ENCODE measurements at places on chromosomes 7 and 10.

GRCh38 chr10:88491314-88491713 is 91.8 kb downstream of the RNLS start:
- no peak for DNase-seq

GRCh38 chr10:12792889-12793556 is 208.5 kb downstream of the CCDC3 start:
- DNase-seq = no peak

DNA sequence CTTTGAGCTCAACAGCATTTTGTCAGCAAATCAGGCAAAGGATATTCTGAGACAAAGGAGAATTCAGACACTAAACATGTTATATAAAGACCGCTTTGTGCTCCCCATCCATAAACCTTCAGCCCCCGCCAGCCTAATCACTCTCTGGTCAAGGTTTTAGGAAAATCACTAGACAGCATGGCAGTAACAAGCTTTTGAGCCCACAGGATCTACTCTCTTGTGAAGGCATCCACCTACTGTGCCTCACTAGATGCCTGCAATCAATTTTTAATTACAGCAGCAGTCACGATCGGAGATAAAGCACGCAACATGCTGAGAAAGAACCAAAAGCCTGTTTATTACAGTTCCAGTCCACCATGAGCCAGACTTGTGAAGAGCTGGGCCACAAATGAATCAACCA is 19.1 kb downstream of the PDE1C start:
- no peak for DNase-seq

DNA sequence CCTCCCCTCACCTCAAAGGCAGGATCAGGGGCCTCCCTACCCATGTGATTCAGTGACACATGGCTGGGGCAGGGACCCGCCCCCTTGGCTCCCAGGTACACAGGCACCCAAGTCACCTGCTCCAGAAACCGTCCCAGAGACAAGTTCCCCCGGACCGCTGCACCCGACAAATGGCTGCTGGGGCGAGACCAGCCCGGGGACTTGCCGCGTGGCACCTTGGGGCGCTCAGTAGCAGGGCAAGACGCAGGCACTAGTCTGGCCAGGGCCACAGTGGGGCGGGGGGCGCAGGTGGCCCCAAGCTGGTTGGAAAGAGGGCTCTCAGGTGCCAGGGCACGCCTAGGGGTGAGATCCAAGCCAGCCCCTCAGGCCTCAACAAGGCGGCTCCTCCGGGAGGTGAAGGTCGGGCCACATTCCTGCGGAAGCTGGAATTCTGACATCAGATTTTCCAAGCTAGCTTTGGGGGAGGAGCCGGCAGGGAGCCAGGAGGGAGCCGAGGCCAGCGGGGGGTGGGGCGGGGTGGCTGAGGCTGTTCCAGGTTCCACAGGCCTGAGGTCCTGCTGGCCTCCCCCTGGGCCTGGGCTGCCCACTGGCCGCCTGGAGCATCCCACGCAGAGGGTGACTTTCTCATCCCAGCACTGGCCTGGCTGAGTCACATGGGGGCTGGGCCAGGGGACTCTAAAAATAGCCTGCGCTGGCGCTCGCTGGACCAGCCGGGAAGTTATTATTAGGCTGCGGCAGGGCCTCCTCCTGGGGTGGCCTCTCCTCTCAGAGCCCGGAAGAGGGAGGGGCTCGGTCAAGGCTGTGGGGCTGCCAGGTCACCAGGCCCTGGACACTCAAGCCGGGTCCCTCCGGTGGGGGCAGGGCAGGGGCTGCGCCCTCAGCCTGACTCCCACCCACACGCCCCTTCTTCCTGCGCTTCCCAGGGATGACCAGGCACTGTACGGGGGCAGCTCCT is 20.5 kb upstream of the INPP5A start:
- peak; percentile 98 for DNase-seq

GRCh38 chr7:108824840-108825580 is 255.3 kb downstream of the DNAJB9 start:
- peak; percentile 88 for DNase-seq

GRCh38 chr7:50342616-50343114 is 38.1 kb downstream of the IKZF1 start:
- DNase-seq = no peak

DNA sequence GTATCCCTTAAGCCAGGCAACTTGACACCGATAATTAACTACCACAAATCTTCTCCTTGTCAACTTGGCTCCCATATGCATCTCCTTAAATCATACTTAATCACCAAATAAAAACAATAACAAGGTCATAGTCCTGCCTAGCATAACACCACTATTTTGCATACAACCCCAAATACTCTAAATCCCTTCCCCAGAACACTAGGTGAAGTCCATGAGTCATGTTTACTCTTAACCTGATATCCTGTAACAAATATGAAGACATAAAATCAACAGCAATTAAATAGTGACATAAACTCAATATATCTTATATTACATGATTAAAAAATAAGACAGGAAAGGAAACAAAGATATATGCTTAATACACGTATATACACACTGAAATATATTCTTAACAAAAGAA is 362.0 kb downstream of the ETV1 start:
- no peak for DNase-seq

DNA sequence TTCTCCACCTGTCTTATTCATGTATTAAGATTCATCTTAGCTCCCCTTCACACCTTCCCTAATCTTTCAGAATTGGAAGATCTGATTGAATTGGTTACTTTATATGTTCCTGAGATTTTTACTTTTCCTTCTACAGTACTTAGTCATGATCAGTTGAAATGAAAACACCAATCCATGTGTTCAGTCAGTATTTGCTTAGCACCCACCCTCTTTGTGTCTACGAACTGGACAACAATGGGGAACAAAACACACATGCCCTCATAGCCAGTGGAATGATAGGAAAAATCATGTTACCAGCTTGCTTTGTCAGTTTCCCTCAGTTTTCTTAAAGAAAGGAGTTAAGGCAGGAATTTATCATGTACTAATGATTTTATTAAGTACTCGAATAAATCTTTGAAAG is 2.0 kb downstream of the MASTL start:
- peak; percentile 5 for DNase-seq

DNA sequence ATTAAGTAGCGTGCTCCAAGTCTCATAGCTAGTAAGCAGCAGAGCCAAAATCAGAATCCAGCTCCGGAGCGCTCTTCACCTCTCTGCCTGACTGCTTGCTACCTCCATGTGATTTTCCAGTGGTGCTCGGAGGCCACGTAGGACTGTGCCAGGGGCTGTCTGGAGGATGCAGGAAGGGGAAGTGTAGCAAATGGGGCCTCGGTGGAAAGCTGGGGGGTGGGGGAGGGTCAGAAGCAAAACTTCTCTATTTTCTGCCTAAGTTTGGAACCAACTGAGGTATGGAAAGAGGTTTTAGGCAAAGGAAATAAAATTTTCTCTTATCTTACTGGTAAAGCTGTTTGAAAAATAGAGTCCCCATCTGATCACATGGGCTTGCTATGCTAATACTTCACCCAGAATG is 108.7 kb downstream of the TBXAS1 start:
- DNase-seq = no peak

- no peak for DNase-seq
Observed at GRCh38 chr10:94000638-94001415, 7.1 kb downstream of the PLCE1 start.

- peak; percentile 50 for DNase-seq
Observed at GRCh38 chr10:98316661-98317060, 48.7 kb upstream of the LOXL4 start.

DNA sequence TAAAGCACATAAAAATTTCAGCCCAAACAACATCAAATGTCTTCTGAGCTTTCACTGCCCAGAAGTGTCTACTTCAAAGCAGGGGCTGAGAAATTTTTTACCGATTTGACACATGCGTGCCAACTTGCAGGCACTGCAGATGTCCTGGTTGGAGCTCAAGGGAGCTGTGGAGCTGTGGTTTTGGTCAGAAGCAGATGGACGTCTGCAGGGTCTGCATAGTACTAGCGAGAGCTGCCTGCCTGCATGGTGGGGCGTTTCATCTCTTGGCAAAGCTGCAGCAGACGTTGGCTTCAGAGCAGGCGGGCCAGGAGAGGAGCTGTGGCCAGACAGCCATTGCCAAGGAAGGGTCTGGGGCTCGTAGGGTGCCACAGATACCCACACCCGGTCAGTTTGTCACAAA is 296.7 kb downstream of the GLRX3 start:
- DNase-seq = no peak

DNA sequence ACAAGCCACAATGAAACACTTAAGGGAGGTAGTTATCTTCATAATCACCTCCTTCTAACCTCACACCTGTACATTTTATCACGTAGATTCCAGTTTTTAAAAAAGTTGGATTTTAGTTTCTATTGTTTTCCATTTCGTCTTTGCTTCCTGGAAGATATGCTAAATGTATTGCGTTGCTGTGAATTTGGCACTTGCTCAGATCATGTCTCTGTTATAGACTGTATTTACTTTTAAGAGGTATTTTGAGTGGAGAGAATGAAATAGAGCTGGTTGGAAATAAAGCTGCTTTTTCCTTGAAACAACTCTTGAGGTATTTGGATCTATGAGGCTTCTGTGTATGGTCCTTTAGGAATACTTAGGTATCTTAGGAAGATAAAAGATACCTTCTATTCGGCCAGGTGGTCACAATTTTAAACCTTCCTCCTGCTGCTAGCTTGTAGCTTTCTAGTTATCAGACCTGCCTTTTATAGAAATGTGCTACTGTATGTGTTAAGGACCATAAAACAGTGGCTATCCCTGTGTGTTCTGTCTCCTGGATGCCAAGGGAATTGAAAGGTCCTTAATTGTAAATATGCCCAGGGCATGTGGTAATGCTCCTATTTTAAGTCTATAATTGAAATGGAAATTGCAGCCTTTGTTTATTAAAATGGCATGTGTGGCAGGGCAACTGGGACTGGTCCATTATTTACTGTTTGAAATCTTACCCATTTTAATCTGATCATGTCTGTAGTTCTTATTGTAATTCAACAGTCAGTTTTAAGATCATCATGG is 147.7 kb downstream of the SND1 start:
- DNase-seq = no peak

DNA sequence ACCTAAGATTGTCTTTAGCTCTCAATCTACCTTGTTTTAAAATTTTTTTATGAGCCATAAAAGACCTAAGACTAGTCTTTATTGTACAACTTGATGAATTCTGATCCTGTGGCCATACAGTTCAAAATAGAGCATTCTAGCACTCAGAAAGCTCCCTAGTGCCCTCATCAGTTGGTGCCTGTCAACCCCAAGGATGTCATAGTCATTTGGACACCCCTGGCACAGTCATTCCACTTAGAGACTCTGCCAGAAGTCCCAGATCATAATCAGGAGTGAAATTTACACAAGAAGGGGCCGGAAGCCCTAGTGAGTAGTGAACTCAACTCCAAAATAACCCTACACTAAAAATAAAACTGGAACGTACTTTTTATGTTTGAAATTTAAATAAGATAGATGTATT is 80.0 kb upstream of the INSIG1 start:
- DNase-seq = no peak

DNA sequence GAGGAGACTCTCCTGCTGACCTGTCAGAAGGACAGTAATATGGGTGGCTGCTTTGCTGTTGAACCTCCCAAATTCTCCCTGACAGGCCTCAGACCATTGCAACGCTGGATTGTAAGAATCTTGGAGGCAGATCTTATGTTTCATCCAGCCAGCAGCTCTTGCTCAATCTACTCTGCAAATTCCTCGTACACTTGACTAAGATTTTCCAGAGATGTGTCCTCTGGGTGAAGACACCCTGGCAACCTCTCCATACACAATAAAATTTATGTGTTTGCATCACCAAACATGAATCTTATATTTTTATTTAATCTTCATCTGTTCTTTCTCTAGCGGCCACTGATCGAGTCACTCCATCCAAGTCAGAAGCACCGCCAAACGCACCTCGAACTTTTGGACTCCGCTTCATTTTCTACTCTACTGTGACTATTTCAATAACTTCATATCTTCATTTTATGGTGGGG is 623.1 kb downstream of the ACTR3B start:
- no peak for DNase-seq

- peak; percentile 57 for DNase-seq
Observed at GRCh38 chr10:77925410-77925794, 1.2 kb downstream of the DLG5 start.

DNA sequence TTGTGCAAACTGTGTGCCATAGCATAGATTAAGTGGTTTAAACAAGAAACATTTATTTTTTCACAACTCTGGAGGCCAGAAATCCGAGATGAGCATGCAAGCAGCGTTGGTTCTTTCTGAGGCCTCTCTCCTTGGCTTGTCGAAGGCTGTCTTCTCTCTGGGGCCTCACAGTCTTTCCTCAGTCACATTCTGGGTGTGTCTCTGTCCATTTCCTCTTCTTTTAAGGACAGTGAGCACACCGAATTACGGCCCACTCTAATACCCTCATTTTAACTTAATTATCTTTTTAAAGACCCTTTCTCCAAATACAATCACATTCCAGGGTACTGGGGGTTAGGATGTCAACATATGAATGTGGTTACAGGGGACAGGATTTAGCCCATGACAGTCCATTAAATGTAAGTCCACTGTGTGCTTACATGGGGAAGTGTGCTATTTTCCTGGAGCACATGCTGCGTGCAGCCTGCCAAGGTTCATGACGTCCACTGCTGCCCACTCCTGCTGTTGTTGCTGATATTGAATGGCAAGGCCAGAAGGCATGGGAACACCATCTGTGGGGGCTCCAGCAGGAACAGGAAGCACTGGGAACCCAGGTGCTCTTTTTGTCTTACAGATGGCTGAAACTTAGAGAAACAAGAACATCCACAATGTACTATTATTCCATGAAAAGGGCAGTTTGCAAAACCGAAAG is 365.5 kb downstream of the GALNT17 start:
- no peak for DNase-seq

- peak; percentile 67 for DNase-seq
Observed at GRCh38 chr7:82183634-82184033, 259.9 kb downstream of the CACNA2D1 start.

- DNase-seq = no peak
Observed at GRCh38 chr10:59582058-59582457, 127.6 kb downstream of the SLC16A9 start.

- no peak for DNase-seq
Observed at GRCh38 chr7:94888551-94888950, 18.8 kb upstream of the PPP1R9A start.

- DNase-seq = peak; percentile 17
Observed at GRCh38 chr7:128176696-128177095, 64.4 kb upstream of the LEP start.

Data from fibroblast of the aortic adventitia (primary cell).